ENCODE measurements at places on chromosomes 6 and 20.

DNA sequence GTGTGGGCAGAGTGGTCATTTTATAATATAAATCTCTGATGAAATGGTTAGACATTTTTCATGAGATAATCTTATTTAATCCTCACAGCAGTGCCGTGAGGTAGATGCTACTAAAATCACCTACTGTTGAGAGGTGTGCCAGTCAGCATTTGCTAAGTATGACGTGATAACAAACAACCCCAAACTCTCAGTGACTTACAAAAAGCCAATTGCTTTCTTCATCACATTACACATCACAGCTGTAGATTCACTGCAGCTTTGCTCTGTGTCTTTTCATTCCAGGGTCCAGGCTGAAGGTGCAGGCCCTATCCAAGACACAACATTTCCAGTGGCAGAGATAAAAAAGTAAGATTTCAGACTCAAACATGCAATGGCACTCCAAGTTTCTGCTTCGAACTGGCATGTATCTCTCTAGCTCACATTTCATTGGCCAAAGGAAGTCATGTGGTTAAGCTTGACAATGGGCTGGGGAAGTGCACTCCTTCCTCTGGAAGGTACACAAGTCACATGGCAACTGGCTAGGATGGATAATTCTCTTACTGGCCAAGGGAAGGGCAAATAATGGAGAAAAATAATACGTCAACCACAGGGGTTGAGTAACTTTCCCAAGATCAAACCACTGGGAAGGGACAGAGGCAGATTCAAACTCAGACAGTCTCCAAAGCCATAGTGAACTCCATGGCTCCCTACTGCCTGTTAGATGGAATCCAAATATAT is 69.5 kb upstream of the EPB41L1 start:
- no peak for DNase-seq

GRCh38 chr6:40323881-40324634 is 263.1 kb downstream of the LRFN2 start:
- peak; percentile 82 for DNase-seq

- DNase-seq = no peak
Measured at GRCh38 chr20:62508641-62509051, 32.9 kb upstream of the GATA5 start.

DNA sequence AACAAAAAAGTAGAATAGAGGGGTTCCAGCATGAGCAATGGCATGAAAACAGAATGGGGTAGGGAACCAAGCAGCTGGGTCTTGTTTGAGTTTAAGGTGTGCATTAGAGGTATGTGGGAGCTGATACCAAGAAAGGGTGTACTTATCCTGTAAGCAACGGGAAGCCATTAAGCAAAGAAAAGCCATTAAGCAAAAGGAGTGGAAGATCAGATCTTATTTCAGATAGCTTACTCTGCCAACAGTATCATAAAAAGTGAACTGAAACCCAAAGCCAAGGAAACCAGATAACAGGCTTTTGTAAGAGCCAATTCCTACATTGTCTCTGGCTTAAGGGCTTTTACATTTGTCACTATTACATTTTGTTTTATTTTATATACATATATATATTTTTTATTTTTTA is 21.3 kb upstream of the BEND6 start:
- DNase-seq = no peak

DNA sequence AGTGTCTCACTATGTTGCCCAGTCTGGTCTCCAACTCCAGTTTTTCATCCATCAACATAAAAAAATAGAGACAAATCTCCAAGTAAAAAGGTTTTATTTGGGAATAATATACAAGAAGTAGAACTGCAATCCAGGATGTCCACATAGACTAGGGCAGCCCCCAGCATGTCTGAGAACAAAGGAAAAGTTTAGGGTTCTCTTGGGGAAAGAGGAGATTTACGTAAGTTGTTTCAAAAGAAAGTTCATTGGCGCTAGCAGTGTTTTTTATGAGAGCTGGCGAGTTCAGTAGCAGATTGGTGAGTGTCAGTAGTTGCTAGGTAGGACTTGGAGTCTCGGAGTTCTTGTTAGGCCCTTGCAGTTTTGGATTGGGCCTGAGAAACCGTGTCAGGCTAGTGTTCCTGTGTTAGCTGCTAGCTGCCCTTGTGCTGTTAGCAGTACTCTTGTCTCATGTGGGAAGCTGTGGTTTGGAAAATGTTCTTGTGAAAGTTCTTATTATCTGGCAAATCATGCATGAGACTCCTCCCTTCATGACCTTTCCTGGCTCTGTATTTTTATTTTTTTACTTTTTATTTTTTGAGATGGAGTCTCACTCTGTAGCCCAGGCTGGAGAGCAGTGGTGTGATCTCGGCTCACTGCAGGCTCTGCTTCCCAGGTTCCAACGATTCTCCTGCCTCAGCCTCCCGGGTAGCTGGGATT is 24.7 kb downstream of the TTLL9 start:
- no peak for DNase-seq

- DNase-seq = peak; percentile 50
Measured at GRCh38 chr20:17568972-17569521, 828 bp upstream of the DSTN start.

DNA sequence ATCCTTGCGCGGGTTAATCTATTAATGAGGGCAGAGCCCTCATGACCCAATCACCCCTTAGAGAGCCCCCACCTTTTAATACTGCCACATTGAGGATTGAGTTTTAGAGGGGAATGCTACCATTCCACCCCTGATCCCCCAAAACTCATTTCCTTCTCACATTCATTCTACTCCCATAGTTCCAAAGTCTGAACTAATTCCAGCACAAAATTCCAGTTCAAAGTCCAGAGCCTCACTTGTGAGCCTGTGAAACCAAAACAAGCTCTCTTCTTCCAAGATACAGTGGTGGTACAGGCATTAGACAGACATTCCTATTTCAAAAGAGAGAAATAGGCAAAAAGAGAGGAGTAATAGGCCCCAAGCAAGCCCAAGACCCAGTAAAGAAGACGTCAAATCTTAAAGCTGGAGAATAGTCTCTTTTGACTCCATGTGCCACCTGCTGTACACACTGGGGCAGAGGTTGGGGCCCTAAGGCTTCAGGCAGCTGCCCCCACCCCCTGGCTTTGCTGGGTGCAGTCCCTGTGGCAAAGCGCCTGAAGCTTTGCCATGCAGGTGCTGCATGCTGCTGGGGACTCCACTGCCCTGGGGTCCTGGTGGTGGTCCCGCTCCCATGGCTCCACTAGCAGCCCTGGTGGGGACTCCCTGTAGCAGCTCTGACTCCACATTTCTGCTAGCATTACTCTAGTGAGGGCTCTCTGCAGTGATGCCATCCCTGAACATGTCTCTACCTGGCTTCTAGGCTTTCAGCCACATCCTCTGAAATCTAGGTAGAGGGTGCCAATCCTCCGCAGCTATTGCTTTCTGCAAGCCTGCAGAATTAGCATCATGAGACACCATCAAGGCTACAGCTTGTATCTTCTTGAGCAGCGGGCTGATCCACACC is 41.3 kb downstream of the RSPH3 start:
- DNase-seq = no peak

DNA sequence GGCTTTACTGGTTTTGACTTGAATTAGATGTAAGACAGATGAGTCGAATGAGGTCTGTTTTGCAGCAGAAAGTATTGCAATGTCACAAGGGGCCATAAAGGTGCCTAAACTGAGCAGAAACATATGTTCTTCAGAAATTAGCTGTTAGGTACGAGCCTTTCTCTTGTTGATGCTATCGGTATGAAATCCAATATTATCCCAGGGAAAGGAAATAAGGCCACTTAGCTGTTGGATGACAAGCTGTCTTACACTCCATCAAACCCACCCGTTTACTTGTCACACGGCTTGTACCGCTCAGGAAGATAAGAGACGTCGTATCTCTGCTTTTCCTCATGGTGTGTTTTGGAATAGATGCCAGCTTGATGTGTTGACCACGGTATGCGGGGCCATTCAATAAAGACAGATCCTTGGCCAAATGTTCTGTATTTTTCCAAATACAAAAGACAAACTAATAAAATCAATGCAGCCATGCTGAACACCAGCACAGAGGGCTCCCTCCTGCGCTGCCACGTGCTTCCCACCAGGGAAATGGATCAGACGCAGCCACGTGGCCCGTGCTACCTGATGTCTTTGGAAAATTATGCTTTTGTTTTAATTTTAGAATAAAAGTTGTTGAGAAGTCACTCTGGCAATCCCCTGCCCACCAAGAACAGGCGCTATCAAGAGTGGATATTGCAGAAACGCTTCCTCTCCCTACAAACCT is 255.9 kb upstream of the SULF2 start:
- DNase-seq = no peak

- DNase-seq = no peak
Measured at GRCh38 chr6:162873537-162873936, 145.8 kb downstream of the PACRG start.

- DNase-seq = no peak
Measured at GRCh38 chr20:63329331-63330083, 31.6 kb downstream of the CHRNA4 start.

GRCh38 chr20:42027746-42028268 is 409.6 kb upstream of the CHD6 start:
- DNase-seq = peak; percentile 44

- DNase-seq = no peak
Measured at GRCh38 chr20:10398834-10399369, 35.1 kb downstream of the MKKS start.

DNA sequence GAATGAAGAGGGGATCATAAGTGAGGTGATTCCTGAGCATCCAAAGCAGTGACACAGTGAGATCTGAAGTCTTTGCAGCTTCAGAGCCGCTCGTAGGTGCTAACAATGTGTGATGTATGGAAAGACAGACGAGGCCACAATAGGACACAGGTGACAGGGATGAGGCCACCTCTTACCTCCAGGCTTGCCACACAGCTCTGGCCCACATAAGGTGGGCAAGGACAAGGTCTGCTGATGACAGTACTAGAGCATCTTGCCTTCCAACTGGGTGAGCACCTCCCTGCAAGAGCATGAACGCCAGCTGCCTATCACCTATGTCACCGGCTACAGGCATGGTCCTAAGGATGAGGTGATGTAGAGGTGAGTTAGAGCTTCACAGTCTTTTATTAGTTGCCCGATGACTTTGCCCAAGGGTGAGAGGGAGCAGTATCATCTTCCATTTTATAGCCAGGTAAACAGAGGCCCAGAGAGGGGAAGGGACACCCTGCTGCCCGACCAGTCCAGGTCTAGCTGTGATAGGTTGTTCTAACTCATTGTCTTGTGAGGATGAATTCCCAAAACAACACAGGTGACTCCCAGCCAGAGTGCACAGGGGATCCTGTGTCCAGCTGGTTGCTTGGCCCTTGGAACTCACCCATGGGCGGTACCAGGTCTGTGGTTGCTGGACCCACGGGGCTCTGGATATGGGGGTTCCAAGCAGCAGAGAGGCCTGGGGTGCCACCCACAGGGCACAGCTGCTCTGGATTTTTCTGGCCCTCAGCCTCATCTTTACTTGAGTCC is 6.2 kb upstream of the TGM6 start:
- no peak for DNase-seq

GRCh38 chr6:15386756-15387112 is 140.9 kb downstream of the JARID2 start:
- no peak for DNase-seq

DNA sequence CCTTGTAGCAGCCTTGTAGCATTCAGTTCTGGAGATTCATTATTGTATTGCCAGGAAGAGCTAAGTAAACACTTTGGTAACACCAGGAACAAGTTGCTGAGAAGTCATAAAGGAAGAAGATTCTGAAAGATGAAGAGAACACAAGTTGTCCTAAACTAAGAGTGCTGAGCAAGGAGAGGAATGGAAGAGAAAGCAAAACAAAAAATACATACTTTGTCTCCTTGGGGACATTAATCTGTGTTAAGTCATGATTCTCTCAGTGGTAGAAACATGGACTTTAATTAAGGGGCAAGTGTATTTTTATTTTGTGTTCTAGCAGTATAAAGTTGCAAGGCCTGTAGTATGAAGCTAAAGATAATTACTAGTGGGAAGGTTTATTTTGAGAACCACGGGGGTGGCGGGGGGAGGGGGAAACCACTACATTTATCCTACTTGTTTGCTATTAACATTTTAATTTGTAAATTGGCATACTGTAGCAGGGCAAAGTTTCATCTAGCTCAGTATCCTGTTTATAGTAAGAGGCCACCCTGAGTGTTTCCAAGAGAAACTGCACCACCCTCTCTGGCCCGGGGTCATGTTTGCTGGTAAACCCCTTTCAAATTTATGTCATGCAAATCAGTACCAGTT is 463.0 kb downstream of the CDKAL1 start:
- peak; percentile 31 for DNase-seq

GRCh38 chr6:113011389-113011788 is 664.3 kb downstream of the RFPL4B start:
- DNase-seq = no peak

- DNase-seq = no peak
Measured at GRCh38 chr6:146950351-146950835, 253.8 kb upstream of the STXBP5 start.

- DNase-seq = no peak
Measured at GRCh38 chr6:139742671-139743070, 368.2 kb upstream of the CITED2 start.

GRCh38 chr6:147058786-147059385 is 145.3 kb upstream of the STXBP5 start:
- DNase-seq = no peak

GRCh38 chr20:62122654-62123449 is 577 bp downstream of the LSM14B start:
- DNase-seq = peak; percentile 79

DNA sequence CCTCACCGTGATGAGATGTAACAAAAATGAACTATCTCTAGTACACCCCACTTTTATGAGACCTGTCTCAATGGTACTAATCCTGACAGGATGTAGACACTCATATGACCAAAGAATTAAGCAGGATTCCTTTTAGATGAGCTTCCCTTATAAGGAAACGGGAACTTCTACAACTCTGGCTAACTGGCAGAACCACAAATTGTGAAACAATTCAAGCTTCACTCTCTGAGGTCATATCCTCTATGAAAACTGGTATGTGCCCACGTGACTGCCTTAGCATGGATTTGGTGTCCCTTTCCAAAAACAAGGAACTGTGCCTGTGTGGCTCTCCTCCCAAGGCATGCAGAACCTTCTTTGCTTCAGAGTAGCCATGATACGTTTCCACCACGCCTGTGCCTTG is 14.1 kb upstream of the CPNE5 start:
- DNase-seq = no peak

- DNase-seq = no peak
Measured at GRCh38 chr20:51756653-51757052, 11.5 kb downstream of the ATP9A start.

- DNase-seq = no peak
Measured at GRCh38 chr6:24897186-24897585, 38.6 kb downstream of the RIPOR2 start.
